T-helper 17 cell (primary cell): ENCODE measurements at places on chromosomes 13 and 19. TPM values are rescaled to one million over a fixed set of nuclear protein-coding genes. Genes with fewer than 3 reads are reported as not detected.

- no peak for DNase-seq
Measured at GRCh38 chr13:88752041-88752440, 1080.9 kb downstream of the SLITRK5 start.

GRCh38 chr13:108680011-108680410 lies 50.6 kb downstream of the MYO16 start:
- DNase-seq: no peak

GRCh38 chr19:10499550-10500246 lies 3.5 kb downstream of the KEAP1 start:
- DNase-seq: no peak

GRCh38 chr19:10363789-10364281 lies 16.5 kb downstream of the TYK2 start:
- DNase-seq: no peak

- no peak for DNase-seq
Measured at GRCh38 chr19:23957660-23958281, 43.1 kb downstream of the ZNF726 start.

- DNase-seq: no peak
Measured at GRCh38 chr19:23587546-23587945, 99.5 kb downstream of the ZNF675 start.

GRCh38 chr13:86864376-86864775 lies 806.8 kb upstream of the SLITRK5 start:
- no peak for DNase-seq

- no peak for DNase-seq
Measured at GRCh38 chr13:33316890-33317289, 31.3 kb upstream of the STARD13 start.

GRCh38 chr13:50464349-50465251 lies 378.9 kb downstream of the DLEU7 start:
- DNase-seq: no peak

DNA sequence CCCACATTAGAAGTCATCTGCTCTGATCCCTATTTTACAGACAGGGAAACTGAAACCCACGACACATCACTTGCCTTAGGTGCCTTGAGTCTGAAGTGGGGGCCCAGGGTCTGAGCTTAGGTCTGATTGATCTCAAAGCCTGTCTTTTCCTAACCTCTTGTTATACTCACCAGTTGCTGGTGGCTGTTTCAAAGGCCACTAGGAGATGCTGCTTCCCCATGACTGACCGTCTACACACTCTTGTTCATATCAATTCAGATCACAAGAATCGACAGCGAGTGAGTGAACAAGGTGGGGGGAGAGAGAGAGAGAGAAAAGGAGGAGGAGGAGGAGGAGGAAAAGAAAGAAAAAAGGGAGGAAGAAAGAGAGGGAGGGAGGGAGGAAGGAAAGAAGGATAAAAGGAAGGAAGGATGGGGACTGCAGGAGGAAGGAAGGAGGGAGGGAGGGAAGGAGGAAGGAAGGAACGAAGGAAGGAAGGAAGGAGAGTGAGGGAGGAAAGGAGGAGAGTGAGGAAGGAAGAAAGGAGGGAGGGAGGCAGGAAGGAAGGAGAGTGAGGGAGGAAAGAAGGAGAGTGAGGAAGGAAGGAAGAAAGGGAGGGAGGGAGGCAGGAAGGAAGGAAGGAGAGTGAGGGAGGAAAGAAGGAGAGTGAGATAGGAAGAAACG lies 3.3 kb downstream of the OR10H1 start:
- no peak for DNase-seq

- no peak for DNase-seq
Measured at GRCh38 chr19:39299832-39300231, 3.6 kb downstream of the IFNL1 start.

DNA sequence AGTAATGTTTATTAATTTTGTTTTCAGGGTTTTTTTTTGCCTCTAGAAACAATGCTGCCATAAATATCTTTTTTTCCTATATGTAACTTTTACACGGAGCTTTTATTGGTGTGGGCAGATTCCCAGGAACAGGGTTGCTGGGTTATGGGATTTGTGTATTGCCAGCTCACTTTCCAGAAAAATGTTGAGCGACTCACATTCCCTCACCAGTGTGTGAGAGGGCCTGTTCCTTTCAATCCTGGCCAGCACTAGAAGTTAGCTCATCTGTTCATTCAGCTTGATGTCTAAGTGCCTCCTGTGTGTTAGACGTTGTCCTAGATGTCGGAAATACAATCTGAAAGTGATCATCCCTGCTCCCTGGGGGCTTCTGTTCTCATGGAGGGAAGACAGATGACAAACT lies 2.6 kb downstream of the ZNF71 start:
- DNase-seq: no peak

- no peak for DNase-seq
Measured at GRCh38 chr13:79287939-79288795, 117.9 kb downstream of the RBM26 start.

GRCh38 chr19:55232286-55232602 lies 3.7 kb upstream of the TMEM86B start:
- no peak for DNase-seq

DNA sequence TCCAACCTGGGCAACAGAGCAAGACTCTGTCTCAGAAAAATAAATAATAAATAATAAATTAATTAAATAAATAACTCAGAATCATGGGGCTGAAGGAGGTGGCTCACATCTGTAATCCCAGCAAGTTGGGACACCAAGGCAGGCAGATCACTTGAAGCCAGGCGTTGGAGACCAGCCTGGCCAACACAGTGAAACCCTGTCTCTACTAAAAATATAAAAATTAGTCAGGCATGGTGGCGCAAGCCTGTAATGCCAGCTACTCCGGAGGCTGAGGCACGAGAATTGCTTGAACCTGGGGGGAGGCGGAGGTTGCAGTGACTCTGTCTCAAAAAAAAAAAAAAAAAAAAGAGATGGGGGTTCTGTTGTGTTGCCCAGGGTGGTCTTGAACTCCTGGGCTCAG lies 7.2 kb downstream of the TMEM38A start:
- no peak for DNase-seq

DNA sequence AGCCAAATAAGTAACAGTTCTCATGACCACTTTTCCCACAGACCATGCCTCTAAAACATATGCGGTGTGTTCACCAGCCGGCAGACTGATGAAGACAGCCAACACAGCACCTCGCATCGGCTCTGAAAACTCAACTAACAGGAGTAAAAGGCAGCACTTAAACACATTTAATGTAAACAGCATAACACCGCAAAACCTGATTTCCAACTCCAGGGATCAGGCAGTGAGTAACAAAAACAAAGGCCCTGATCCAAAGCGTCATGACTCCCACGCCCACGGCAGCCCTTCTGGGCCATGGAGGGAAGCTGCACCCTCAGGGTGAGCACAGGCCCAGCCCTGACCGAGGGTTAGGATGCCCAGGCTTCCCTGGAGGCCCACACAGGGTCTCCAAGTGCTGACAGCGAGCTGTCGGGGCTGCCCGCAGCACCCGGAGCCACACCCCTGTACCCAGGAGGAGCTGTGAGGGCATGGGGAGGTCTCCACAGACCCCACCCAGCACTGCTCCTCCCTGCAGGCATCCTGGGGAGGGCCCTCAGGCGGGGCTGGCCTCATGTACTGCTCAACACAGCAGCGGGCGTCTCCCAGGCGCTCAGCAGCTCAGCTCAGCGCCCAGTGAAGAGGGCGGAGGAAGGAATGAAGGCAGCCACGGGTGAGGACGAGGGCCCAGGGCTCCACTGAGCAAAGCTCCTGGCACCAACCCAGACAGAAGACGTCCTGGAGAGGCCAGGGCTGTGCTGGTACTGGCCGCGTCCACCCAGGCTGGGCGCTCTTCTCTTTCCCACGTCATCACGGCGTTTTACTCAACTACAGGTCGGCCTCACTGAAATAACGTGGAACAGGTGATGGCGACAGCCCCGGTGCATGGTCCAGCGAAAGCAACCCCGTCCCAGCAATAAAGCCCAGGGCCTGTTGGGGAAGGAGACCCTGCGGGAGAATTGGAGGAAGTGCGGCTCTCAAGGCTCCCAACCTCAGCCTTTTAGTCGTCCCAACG lies 53.7 kb downstream of the RASA3 start:
- no peak for DNase-seq

DNA sequence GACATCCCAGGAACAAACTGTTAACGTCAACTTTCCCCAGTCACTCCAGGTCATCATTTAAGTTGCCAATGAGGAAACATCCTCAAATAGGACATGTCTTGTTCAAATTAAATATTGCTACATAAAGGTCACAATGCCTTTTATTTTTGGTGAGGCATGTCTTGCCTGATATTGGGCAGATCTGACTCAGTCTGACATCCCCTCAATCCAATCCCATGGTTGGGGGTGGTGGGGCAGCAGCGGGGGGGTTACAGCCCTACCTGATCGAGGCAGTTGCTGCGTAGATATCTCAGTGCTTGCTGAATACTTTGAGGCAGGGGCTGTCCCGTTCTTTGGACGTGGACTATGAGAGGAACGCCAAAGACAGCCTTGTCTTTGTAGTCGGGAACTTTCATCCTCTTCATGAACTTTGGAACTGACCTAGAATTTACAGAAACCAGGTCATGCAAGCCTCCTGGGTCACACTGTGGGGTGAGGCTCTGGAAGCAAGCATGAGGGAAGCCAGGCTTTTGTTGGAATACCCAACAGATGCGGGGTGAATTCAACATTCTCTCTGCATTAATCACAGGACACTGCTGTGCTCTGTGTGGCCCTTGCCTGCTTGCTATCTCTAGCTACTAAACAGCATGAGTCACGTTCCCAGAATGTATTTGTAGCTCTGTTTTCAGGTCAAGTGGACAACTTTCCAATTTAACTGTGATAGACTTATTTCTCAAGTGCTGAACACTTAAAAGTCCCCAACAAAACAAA lies 109.8 kb downstream of the KL start:
- DNase-seq: no peak

DNA sequence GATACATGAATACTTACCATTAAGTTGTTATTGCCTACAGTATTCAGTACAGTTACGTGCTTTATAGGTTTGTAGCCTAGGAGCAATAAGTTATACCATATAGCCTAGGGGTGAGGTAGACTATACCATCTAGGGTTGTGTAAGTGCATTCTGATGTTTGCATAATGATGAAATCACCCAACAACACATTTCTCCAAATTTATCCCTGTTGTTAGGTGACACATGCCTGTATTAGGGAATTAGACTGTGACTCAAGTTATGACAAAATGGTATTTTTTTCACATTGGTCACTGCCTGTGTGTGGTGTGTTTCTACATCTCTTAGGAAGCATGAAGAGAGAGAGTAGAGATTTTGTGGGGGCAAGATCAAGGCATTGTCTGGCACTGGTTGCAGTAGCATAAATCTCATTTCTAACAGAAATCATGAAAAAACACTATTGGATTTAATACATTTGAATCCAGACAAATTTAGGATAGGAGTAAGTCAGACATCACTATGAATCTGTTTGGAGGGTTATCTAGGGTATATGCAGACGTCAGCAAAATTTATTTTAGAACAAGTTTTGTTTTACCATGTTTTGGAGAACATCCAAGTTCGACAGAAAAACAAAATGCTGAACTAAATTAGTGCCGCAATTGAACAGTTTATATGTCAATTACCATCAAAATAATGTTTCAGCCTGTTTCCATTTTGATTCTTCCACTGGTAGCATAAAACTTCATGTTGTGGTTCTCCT lies 332.1 kb downstream of the LMO7 start:
- DNase-seq: no peak

DNA sequence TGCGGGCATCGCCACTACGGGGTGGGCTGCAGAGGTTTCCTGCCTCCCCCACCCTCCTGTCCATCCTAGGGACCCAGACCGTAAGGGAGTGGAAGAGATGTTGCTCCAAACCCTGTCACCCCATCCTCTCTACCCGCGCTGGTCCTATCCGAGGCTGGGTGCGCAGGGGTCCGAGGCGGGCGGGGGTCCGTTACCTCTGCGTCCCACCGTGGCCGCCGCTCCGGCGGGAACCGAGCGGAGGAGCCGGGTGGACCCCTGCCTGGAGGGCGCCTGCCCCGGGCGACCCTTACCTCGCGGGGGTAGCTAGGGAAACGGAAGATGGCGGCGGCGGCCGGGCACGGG lies at the start of gene DGKH:
Gene DGKH, plus strand, starts transcription at position 307 of the 342 bp plus-strand sequence. CDS start 126 bp downstream, outside the sequence.
- no peak for DNase-seq

DNA sequence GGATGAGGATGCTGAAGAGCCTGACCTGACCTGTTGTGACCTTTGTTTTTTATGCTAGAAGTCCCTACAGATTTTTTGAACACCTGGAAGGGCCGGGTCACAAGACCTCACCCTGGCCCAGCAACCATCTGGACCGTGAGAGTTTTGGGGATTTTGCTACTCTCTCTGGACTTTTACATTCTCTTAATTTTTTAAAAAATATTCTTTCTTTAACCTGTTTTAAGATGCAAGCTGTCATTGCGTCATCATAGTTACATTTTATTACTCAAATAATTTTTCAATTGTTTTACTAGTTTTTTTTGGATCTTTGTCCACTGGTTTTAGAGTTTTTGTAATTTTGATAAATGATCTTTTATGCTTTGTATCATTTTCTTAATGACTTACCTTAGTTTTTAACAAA lies 7.5 kb downstream of the DKKL1 start:
- no peak for DNase-seq

DNA sequence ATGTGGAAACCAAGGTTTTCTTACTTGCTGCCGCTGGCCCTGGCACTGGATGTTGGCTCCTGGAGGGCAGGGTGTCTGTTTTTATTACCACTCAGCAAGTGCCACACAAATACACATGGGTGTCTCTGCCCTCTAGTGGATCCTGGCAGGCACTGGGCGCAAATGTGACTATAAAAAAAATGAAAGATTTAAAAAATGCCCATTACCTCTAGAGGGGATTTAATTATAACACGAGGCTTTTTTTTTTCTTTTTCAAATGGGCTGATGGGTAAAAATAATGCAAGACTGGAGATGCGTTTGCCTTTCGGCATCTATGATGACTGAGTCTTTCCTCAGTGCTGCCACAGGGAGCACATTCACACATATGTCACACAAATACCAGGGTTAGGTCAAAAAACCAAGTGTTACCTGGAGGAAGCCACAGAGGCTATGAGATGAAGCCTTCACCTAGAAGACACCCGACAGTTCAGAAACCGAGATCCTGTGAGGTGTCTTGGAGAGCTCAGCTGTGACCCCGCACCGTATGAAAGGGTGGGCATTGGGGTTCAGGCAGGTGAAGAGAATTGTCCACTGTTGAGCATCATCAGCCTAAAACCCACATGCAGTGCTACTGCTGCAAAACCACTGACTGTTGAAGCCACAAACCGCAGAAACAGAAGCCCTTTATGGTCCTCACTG lies 25.7 kb downstream of the CHAMP1 start:
- no peak for DNase-seq

Gene GIPR
- 2.3 TPM for total RNA-seq

Gene ZNF431
- total RNA-seq: 20.9 TPM

Gene TYROBP
- 16.7 TPM for total RNA-seq

Gene SPINT2
- 49.1 TPM for total RNA-seq

Gene SIGLEC14
- 3.3 TPM for total RNA-seq

Gene IGFL1
- total RNA-seq: not detected

Gene PTGIR
- 12.5 TPM for total RNA-seq

Gene PSG11
- total RNA-seq: 0.37 TPM

Gene UBE2M
- total RNA-seq: 63.5 TPM

Gene LAIR2
- total RNA-seq: 1.7 TPM
